ENCODE measurements at places on chromosomes 2 and 18.
A peak's percentile ranks its signal among the peaks of the same experiment; 100 is the strongest.

DNA sequence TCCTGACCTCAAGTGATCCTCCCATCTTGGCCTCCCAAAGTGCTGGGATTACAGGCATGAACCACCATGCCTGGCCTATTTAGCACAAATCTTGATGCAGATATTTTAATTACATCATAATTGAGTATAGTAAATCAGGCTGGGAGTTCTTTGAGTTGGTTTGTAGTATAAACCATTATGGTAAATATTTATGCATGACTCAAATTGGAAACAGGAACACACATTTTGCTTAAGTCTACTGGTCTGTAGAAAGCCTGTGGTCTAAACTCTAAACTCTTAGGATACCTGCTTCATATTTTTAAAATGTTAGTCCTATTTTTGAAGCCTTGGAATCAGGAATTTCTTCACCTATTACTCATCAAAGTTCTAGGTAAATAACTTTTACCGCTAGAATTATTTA lies 16.8 kb downstream of the ASXL3 start:
- no peak for DNase-seq

GRCh38 chr18:48996901-48997463 lies 46.2 kb upstream of the SMAD7 start:
- peak; percentile 84 for DNase-seq

- no peak for DNase-seq
These were observed 45.9 kb upstream of the YES1 start for GRCh38 chr18:857986-858385.

DNA sequence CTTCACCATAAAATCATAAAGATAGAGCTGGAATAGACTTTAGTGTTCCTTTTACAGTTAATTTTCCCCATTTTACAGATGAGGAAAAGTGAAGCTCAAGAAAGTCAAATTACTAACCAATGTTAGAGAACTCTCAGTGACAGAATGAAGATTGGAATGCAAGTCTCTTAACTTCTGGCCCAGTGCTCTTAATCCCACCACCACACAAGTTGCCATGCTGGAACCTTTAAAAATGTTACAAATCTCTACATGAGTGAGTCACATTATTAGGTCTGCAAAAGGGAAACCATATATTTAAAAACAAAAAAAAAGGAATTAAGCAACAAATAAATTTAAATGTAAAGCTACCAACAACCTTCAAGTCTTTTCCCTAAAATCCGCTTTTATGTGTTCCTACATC lies 3.5 kb downstream of the NCKAP1 start:
- DNase-seq: no peak

- DNase-seq: no peak
These were observed 277.6 kb downstream of the CLIP4 start for GRCh38 chr2:29392774-29393173.

GRCh38 chr2:205744074-205744591 lies 61.8 kb downstream of the NRP2 start:
- no peak for DNase-seq

DNA sequence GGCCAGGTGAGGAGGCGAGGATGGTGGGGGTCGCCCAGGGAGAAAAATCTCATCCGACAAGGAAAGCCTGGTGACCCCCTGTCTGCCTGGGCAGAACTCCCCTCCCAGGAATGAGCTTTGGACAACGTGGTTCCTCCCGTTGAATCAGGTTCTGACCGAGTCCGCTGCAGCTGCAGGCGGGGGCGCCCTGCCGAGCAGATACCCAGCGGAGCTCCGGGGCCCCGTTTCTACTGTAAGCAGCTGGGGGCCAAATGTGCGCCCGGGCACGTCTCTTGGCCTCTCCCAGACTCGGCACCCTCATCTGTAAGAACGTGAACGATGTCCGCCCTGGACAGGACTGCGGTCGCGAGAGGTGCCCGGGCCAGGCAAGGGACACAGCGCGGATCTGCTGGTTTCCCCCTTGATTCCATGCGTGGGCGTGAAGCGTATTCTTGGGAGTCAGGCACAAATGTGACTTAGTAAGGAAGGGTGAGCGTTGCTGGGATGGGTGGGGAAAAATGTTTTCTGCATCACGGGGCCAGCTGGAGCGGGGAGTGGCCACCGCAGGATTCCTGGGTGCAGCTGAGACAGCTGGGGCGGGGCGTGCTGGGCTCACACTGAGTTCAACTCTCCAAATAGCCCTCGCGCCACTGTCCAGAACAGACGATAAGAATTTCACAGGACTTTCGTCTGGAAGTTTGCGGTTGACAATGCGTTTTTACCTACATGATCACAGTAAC lies 20.2 kb upstream of the TUBB6 start:
- peak; percentile 57 for DNase-seq

- DNase-seq: no peak
These were observed 205.7 kb downstream of the CYP26B1 start for GRCh38 chr2:71941726-71942525.

GRCh38 chr18:9701609-9702349 lies 6.3 kb upstream of the RAB31 start:
- no peak for DNase-seq
